ENCODE measurements at places on chromosomes 1 and 21. TPM values are rescaled to one million over a fixed set of nuclear protein-coding genes. Genes with fewer than 3 reads are reported as not detected.

DNA sequence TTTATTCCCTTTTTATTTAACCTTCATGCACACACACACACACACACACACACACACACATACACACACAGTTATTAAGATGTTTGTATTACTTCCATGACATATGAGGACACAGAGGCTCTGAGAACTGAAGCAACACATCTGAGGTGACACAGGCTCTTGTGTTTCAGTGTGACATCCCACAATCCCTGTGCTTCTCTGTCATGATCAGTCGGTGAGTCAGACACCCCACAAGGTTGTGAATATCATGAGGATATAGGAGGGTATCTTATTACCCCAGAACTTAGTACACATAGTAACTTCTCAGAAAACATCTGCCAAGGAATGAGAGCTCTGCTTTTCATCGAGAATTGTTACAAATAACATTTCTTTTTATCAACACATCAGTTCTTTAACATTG, 459.3 kb downstream of the PLPP3 start:
- DNase-seq = no peak

DNA sequence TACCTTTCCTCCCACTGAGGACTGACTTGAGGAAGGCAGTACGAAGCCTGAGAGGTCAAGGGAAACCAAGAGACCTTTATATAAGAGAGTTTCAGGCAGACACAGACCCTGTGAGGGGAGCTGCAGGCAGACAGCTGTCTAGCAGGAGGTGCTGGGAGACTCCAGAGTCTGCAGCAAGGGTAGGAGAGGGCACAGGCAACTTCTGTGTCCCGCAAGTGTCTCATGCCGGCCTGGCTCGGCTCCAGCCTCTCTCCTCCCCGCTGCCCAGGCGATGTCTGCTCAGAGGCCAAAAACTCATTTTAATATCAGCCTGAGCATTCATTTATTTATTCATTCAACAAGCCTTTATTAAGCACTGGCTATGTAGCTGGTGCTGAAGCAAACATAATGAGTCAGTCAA, 83.0 kb downstream of the KIRREL1 start:
- no peak for DNase-seq

- DNase-seq = no peak
Measured at GRCh38 chr1:37797750-37798345, 4.2 kb downstream of the MANEAL start.

DNA sequence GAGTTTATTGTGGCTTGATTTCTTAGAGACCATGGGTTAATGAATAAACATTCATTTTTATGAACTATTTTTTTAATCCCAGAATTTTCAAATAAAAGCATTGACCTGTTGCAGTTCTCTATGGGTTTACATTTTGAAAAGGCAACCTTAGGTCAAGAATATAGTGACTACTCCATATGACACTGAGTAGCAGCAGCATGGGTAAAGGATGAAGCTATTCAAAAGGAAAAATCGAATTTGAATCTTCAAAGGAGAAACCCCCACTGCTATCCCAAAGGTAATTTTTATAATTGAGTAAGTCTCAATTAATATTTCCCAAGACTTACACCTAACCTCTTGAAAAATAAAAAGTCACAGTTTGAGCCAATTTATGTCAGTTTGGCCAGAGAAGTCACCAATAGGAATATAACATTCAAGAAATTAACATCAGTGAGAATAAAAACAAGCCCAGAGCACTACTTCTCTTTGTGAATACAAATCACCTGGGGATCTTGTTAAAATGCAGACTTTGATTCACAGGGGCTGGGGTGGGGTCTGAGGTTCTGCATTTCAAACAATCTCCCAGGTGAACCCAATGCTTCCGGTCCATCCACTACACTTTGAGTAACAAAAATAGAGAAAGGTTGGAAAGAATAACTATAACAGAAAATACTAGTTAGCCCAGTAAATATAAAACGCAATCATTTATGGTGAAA, 39.8 kb downstream of the USP1 start:
- no peak for DNase-seq

GRCh38 chr1:13617108-13617507, 33.5 kb downstream of the PDPN start:
- no peak for DNase-seq

- DNase-seq = no peak
Measured at GRCh38 chr1:201032408-201032807, 8.9 kb upstream of the KIF21B start.

DNA sequence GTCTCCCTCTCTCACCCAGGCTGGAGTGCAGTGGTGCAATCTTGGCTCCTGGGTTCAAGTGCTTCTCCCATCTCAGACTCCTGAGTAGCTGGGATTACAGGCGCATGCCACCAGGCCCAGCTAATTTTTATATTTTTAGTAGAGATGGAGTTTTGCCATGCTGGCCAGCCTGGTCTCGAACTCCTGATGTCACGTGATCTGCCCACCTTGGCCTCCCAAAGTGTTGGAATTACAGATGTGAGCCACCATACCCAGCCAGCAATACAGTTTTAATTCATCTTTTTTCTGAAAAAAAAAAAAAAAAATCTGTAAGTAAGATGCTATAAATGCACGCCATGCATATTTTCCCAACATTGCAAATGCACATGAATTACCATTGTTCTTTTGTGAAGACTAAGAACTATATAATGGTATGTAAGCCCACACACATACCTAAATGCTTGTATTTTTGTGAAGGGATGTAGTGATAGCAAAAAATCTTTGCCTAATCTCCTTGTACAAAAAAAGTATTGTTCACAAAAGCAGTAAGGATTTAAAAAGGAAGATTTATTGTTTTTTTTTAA, 8.0 kb downstream of the LAMC2 start:
- no peak for DNase-seq

GRCh38 chr1:215971793-215972441, 404.8 kb downstream of the KCTD3 start:
- no peak for DNase-seq

Gene RCSD1
- 6.9 TPM for total RNA-seq

Gene ARPC5
- 145 TPM for total RNA-seq

Data from occipital lobe (tissue), 3 donors.